ENCODE measurements at places on chromosomes 3 and 15. TPM values are rescaled to one million over a fixed set of nuclear protein-coding genes. Genes with fewer than 3 reads are reported as not detected.

DNA sequence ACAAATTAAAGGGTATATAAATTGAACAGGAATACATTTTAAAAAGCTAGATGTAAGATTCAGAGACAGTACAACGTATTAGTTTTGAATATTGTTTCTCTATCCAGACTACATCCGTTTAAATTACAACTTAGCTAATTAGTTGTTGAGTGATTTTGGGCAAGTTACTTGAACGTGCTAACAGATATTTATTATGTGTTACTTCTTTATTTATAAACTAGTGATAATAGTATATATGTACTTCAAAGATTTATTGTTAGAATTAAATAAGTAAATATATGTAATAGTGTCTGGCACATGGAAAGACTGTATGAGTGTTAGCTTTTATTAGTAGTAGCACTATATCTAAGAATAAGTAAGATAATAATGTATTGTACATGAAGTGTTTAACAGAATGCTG is 92.0 kb upstream of the GBE1 start:
- DNase-seq = no peak

GRCh38 chr3:55687526-55687925 is 200.4 kb upstream of the WNT5A start:
- no peak for DNase-seq

DNA sequence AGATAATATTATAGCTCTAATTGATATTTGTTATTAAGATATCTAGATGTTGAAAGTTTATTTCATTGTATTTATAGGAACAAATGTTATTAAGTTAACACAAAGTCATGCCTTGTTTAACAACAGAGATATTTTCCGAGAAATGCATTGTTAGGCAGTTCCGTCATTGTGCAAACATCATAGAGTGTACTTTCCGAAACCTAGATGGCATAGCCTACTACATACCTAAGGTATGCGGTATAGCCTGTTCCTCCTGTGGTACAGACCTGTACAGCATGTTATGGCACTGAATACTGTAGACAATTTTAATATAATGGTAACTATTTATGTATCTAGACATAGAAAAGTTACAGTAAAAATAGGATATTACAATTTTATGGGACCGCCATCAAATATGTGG is 114.3 kb downstream of the NAALADL2 start:
- DNase-seq = no peak

- no peak for DNase-seq
Observed at GRCh38 chr3:114587986-114588385, 294.2 kb downstream of the TIGIT start.

GRCh38 chr15:38860674-38861073 is 296.1 kb upstream of the RASGRP1 start:
- DNase-seq = no peak

DNA sequence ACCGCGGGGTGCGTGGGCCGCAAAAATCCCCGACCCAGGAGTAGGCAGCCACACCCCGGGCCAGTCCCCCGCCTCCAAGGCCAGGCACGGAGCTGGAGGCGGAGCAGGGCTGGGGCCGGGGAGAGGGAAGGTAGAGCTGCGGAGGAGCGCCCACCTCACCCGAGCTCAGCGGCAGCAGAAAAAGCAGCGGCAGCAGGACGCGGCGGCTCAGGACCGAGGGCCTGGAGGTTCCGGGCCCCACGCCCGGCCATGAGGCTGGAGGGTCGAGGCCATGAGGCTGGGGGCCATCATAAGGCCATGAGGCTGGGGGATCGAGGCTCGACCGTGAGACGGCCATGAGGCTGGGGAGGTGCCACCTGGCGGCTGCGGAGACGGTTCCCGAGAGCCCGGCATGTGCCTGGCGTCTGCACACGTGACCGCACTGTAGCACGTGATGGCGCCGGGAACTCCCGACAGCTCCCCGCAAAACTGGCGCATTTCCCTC is 32.9 kb upstream of the PRSS50 start:
- no peak for DNase-seq

GRCh38 chr3:134428401-134428800 is 54.2 kb upstream of the AMOTL2 start:
- DNase-seq = no peak

DNA sequence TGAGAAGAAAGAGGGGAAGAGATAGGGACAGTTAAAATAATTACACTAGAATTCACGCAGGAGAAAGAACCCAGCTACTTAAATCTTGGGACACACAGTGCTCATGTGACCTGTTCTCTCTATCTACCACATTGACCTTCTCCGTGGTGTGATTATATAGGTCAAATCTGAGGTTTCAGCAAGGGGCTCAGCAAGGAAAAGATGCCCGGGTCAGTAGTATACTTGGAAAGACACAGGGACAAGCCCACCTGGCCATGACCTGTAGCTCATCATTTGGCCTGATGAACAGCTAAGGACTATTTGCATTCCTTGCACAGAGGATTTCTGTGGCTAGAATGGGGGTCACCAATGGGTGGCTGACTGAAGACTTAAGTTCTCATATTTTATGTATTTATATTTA is 71.9 kb downstream of the SSR3 start:
- DNase-seq = no peak

DNA sequence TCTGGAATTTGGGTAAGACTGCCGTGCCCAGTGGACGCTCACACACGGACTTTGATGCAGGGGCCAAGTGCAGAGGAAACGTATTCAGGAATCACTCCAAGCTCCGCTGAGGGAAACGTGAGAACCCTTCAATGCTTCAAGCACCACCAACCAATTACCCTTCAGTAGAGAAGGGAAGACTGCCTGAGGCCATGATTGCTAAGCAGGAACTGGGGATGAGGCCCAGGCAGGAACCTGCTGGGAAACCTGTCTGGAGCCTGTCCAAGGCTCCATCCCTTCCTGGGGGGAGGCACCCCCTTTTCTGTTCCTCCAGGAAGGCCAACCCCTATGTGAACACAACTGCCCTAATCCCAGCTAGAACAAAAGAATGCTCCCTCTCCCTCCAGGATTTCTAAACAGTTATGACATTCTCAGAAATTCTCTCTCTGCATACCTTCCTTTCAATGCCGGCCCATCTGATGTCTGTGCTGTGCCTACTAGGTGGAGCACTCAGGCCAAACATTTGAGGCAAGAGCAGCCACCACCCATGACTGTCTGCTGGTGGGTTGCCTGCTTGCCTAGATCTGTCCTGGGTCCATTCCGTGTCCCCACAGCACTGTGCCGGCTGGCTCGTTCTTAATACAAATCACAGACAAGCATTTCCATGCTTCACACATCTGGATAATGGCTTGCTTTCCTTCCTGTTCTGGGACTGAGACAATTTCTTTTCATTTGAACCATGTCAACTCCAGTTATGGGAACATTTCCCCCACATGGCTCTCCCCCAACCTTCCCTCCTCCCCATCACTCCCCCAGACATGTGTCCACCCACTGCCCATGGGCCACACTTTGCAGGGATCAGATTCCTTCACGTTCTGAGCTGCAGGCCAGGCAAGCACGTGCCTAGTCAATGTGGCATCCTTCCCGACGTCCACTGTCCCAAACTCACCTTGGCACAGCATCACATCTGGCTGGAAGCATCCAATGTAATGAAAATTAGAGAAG is 149.4 kb downstream of the ADAMTS17 start:
- no peak for DNase-seq

GRCh38 chr3:135383301-135383700 is 582.2 kb upstream of the PPP2R3A start:
- DNase-seq = no peak

DNA sequence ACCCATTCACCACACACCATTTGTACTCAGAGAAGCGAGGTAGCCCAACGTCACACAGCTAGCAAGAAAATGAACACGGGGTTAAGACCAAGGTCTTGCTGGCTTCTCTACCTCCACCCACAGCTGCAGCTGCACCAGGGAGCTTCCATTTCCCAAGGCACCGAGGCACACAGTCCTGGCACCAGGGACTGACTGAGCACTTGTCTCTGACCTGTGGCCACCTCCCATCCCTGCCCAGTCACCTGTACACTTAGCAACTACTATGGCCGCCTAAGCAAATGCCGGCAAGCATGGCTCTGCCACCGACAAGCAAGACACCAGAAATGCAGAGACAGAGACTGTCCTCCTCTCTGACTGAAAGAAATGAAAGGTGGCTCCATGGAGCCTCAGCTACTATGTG is 15.3 kb downstream of the ZXDC start:
- DNase-seq = no peak

- DNase-seq = no peak
Observed at GRCh38 chr3:23252122-23252521, 49.0 kb downstream of the UBE2E2 start.

DNA sequence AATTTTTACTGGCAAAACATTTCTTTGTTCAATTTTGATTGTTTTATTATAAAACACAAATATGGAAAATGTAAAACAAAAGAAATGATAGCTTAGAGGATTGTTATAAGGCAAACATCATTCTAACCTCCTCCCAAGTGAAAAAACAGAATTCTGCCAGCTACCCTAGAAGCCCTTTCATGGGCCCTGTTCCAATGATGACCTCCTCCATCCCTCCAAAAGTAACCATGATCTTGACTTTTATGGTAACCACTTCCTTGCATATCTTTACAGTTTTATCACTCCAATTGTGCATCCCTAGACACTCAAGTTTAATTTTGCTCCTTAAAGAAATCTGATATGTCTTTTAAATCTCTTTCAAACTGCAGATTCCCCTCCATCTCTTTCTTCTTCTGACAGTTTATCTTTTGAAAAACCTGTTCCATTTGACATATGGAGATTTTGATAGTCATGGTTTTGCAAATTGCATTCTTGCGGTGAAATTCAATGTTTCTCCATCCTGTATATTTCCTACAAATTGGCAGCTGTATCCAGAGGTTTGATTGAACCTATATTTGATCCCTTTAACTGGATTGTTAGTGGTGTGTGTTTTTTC is 27.0 kb upstream of the TNFAIP8L3 start:
- no peak for DNase-seq

DNA sequence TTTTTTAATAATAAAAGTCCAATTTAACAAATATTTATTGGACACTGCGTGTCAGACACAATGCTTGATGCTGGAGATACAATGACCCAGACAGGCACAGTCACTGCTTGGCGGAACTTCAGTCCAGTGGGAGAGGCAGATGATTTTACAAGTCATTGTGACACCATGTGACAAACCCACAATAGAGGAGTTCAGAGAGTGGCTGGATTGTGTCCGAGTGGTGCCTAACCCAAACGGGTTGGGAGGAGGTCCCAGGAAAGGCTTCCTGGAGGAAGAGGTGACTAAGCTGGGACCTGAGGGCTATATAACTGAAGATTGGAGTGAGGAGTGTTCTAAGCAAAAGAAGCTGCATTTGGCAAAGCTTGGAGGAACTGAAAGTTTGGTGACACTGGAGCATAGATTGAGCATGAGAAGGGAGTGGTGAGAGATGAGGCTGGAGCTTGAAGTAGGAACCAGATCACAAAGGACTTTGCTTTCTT is 41.4 kb downstream of the CRTC3 start:
- DNase-seq = no peak

DNA sequence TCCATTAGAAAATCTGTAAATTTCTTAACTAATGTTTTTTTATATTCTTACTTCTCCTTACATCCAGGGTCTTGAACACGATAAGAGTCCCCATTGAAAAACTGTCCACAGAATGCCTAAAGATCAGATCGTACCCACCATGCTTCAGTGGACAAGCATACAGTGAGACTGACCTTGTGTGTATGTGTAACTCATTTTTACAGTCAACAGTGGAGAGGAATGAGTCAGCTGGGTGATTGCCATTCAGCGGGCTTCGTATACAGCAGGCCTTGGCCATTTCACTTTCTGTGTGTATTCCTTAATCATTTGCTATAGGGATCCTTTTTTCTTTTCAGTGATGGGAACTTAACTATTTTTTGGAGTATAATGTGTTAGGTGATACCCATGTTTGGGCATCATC is 10.6 kb downstream of the PARP14 start:
- DNase-seq = no peak

GRCh38 chr3:127339928-127340861 is 52.3 kb upstream of the PRR20G start:
- no peak for DNase-seq

DNA sequence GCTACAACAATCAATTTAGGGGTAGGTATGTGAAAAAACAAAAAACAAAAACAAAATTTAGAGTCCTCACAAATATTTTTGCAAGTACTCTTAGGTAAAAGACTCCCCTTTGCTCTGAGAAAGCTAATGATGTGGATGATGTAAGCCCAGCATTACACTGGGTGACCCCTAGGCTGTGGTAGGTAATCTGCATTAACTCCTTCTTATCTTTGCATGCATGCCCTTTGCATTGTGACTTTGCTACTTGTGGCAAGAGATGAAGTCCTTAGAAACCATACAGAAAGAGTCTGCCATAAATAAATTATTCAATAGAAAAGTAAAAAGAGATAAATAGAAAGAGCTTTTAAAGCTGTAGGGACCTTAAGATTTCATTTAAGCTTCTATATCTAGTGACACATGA is 159.7 kb upstream of the MBNL1 start:
- DNase-seq = no peak

- DNase-seq = no peak
Observed at GRCh38 chr3:81726735-81727134, 34.7 kb downstream of the GBE1 start.

Gene PRKCI
- 95.8 TPM for total RNA-seq

Gene ANKRD63
- total RNA-seq = 2.0 TPM

Gene CDHR4
- not detected for total RNA-seq

Gene INSYN1
- 26.1 TPM for total RNA-seq

Gene CAV3
- total RNA-seq = not detected

Gene RGMA
- 6.1 TPM for total RNA-seq

Gene GABRR3
- total RNA-seq = not detected

Gene ARGFX
- total RNA-seq = not detected

Gene PLEKHO2
- 4.5 TPM for total RNA-seq

Gene LRRIQ4
- total RNA-seq = 0.82 TPM

Gene CSPG5
- 115 TPM for total RNA-seq

Gene SAMD7
- not detected for total RNA-seq

Gene WNT7A
- 15.1 TPM for total RNA-seq

Gene ST6GAL1
- total RNA-seq = 33.8 TPM

Gene SHF
- 49.3 TPM for total RNA-seq

All from frontal cortex (tissue), 4 donors.